ENCODE measurements at places on chromosomes 3 and 15.

DNA sequence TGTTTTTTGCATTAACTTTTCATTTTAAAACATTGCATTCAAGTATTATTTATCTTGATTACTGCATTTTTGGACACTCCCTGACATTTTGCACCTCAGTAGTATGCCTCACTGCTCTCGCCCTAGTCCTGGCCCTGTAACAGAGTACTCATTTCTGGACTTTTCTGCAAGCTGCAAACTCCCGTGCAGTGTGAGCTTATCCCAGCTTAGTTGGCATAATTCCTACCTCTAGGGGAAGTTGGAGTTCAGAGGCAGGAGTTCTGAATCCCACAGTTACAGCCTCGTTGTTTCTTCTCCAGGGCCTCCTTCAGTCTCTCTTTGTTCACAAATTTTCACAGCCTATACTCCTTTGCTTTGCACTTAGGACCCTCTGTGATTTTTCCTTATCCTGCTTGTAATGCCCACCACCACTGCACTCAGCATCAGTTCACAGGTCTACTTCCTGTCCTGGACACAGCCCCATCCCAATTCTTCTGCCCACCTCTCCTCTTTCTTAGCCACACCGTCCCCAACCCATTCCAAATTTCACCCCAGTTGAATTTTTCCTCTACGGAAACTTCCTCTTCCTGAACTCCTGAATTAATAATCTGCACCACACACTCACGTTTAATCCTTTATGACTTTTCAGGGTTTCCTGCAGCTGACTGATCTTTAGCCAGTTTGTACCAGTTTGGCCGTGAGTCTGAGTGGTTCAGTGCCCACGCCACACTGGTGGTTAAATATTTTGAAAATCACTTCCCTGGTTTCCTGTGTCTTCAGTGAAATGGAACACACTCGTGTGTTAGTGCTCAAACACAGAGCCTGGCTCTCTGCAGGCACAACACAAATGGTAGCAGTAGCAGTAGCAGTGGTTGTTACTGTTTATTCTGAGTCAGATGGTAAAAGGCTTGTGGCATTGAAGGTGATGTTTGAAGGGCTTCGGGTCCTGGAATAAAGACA lies 6.3 kb upstream of the CTSH start:
- DNase-seq = no peak

GRCh38 chr3:65924762-65925161 lies 114.0 kb downstream of the MAGI1 start:
- no peak for DNase-seq

- peak; percentile 57 for DNase-seq
Measured at GRCh38 chr15:90529371-90530249, at the start of gene CRTC3. Gene CRTC3 (plus strand): TSS chr15:90529923. CDS start chr15:90530072, 149 bp downstream.

DNA sequence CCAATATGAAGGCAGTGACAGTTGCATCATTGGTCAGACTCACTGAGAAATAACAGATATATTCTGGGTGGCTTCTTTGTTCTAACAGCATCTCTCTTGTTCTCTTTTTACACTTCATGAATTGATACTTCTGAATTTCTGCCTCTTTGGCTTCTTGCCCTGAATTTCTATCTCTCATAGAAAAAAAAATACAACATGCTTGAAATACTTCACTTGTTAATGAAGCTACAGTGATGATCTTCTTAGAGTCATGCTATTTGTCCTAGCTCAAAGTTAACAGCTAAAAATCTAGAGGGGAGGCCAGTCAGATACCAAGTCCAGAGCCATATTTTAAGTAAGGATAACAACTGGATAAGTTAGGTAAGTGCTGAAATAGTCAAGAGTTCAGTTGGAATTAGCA lies 597.2 kb upstream of the AGTR1 start:
- DNase-seq = no peak
